T47D (cell line): ENCODE measurements at places on chromosomes 5 and 9.

DNA sequence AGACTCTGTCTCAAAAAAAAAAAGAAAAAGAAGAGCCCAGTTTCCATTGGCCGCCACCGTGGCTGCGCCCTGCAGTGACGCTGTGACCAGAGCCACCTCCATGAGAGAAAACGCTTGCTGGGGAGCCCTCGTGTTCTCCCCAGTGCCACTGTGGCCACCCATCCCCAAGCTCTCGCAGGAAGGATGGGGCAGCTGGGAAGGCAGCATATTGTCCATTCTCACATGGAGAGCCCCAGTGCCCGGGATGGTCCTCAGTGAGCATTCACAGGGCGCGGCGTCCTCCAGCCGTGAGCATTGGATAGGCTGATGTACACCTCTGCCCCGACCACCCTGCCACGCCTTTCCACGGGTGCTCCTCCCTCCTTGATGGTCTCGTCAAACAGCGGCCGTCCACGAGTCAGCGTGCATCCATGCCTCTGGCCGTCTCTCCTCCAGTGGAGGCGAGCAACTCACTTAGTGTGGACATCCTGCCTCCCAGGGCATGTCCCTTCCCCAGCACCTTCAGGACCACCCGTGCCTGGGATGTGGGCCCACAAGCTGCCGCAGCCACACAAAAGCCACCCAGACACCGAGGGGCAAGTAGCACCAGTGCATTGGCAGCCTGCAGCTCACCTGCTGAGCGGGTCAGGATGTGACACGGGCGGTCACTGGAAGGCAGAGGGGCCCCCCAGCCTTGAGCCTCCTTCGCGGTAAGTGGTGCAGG is 23.4 kb upstream of the SLC6A19 start:
- no peak for DNase-seq

DNA sequence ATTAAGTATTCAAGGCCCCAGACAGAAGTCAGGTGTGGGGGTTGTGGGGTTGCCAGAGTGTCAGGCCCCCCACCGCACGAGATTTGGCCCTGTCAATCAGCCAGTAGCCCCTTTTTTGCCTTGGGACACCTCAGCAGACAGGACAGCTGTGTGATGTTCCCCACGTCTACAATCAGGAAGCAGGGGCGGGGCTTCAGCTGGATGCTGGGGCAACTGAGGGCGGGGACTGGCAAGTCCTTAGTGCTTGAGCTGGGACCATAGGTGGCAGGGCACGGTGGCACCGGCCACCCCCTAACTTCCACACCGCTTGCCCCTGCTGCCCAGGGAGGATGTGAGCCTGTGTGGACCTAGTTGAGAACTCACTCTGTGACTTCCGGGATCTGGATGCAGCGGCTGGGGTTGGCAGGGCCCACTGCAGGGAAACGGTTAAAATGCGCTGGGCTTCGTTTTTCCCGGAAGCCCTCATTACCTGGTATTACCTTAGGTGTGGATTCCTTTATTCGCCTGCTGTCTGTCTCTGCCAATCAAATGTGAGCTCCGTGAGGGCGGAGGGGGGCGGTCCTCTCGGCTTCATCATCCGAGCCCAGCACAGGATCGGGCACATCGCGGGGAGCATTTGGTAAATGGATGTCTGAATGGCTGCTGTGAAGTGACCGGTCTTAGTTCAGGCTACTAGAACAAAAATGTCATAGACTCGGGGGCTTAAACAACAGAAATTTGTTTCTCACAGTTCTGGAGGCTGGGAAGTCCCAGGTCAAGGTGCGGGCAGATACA is 7.5 kb upstream of the GTF3C5 start:
- peak; percentile 16 for DNase-seq

DNA sequence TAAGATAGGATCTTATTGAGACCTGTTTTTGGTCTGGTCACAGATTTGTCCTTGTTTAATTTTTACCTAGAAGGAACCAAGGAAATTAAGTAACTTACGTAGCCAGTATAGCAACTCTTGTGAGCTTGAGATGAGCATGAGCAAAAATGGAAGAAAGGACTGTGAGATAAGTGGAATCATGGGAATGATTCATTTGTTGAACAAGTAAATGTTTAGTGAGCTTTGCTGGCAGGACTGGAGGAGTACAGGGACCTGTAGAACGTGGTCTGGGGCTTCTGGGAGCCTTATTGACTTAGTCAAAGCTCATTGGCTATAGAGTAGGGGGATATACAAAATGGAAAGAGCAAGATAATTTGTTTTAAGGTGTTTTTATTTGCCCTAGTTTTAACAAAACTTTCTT is 3.0 kb downstream of the RAD23B start:
- DNase-seq, result no peak

GRCh38 chr9:6144947-6145346 is 70.7 kb upstream of the IL33 start:
- no peak for DNase-seq

DNA sequence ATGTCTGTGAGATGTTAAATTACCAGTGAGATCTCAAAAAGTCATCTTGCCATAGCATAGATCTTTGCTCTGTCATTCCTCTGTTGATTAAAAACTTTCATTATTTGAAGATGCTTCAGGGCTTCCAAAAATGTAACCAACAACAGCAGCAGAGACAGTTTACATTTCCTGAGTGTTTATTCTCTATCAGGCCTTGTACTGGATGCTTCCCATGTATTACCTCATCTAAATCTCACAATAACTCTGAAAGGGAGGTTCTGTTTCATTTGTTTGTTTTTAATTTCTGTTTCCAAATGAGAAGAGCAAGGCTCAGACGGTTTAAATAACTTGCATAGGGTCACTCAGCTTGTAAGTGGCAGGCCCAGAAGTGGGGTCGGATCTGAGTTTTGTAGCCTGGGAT is 45.2 kb downstream of the MRRF start:
- DNase-seq, result no peak

- DNase-seq, result no peak
These were observed 51.6 kb downstream of the DOCK8 start for GRCh38 chr9:266228-266627.

- DNase-seq, result no peak
These were observed 232.0 kb downstream of the IRX1 start for GRCh38 chr5:3827624-3828023.

DNA sequence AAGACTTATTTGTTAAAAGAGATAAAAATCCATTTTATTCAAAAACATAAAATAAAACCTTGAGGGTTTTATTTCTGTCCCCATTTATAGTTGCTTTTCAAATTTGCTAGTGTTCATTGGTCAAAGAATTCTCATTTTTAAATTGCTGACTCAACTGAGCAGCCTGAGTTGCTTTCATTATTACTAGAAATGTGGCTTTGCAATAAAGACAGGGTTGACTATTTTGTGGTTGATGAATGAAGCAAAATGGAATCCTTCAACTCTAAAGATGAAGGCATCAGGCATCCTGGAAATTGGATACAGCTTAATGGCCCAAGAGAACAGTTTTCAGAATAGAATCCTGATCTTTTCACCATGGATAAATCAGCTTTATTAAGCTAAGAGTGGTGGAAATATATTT is 23.9 kb upstream of the PPP3R2 start:
- no peak for DNase-seq

GRCh38 chr9:108759835-108760234 is 96.0 kb downstream of the ACTL7B start:
- DNase-seq, result peak; percentile 57

GRCh38 chr5:139795074-139796001 is at the start of gene PSD2:
TSS of gene PSD2 (plus strand) at chr5:139795808. CDS start at chr5:139809441, 13,633 bp downstream.
- peak; percentile 41 for DNase-seq

GRCh38 chr9:108900176-108900575 is 33.7 kb downstream of the ELP1 start:
- no peak for DNase-seq

- no peak for DNase-seq
These were observed 205.5 kb upstream of the EFNA5 start for GRCh38 chr5:107876261-107876660.

DNA sequence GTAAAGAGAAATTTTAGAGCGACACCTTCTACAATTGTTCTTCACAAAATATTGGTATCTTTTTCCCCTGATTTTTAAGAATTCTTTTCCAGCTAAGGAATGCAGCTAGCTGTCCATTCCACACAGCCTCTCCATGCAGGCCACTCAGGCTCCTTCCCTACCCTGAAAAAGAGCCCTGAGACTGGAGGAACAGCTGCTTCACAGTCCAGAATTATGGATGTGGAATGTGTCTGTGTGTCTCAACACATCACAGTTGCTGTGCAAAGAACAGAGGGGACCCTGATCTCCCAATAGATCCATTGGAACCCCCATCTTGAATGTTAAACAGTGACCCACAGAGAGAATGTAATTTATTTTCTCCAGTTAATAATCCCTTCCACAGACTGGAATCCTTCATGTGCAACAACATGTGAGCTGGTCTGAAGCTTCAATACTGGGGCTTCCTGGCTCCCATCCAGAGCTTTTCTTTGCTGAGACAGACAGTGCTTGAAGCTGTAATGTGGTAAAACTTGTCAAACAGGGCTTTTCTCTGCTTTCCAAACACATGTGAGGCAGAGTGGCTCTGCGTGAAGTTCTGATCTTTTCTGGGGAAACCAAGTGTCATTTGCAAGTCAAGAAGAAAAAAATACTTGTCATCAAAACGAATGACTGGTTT is 53.3 kb upstream of the SMC5 start:
- no peak for DNase-seq

DNA sequence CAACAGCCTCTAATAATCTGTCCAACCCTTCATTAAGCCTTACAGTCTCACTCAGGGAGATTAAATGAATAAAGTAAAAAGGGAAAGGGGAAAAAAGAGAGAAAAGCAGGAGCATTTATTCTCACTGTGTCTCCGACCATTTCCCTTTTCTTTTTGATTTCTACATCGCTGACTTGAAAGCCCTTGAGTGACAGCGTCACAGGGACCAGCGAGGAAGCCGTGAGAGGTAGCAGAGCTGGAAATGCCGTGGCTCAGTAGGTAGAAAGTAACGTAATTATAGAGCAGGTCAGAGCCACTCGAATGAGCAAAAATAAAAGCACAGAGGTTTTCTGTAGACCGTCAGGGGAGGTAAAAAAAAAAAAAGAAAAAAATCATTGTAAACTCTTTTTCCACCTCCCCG is 52.4 kb downstream of the ASS1 start:
- no peak for DNase-seq

DNA sequence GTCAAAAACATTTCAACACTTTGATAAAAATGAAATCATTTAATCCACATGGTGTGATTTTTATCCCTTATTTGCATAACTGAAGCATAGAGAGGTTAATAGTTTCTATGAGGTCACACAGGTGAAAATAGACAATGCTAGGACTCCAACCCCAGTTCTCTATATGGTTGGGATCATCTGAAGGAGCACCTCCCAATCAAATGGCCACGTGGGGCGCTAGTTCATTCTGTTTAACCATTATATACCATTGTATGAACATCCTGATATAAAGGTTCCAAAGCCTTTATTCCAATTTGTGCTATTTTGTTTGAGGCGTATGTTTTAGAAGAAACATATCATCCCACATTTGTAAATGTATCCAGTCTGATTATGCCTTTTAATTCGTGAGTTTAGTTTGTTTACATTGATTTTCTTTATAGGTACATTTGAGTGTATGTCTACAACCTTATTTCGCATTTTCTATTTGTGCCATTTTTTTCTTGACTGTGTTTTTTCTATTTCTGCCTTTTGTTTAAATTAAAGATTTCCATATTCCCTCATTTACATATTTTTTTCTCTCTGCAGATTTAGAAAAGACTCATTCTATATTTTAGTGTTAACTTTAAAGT is 1092.0 kb downstream of the MAT2B start:
- DNase-seq, result peak; percentile 60

DNA sequence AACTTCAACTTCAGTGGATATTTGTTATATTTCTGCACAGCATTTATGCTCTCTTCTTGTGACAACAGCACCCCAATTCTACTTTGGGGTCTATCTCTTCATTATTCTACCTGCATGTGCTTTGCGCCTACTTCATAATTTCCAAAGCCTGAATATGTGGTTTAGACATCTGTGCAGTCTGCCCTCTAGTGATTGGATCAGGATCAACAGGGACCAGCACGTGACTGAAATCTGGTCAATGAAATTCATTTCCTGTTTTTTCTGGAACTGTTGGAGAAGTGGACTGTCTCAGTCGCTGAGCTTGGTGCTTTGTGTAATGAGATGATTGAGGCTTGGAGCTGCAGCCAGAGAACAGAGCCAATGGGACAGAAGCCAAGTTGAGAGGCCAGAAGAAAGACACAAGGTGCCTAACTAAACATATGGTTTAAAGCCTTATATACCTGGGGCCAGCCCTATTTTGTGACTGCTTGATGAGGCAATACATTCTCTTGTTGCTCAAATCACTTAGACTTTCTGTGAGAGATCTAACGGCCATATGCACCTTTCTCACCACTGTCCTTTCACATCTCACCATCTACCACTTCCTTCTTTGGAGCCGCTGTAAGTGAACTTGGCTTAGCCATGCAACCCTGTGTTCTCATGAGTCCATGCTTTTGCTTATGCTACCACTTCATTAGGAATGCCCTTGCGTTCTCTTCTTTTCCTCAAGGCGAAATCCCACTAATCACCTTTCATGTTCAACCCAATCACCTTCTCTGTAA is 68.8 kb upstream of the PPP2R2B start:
- DNase-seq, result no peak

- DNase-seq, result no peak
These were observed 66.0 kb upstream of the TAF1L start for GRCh38 chr9:32701321-32702022.

GRCh38 chr5:111998871-111999270 is 241.9 kb upstream of the NREP start:
- DNase-seq, result no peak

DNA sequence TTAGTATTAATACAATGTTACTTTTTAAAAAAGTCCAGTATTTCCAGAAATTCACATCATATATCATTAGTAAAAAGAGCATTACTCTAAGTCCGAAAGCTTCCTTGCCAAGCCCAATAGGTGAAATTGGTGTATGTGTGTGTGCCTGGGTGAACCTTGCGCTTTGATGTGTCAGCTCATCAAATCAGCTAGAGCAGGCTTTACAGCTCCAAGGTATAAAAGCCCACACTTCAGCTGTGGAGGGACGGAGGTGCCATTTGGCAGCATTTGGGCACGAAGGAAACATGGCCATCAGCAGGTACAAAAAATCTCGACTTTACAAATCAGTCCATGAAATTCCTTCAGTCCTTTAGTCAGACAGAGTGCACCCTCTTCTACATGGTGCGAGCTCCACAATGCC is 76.5 kb upstream of the IL7R start:
- DNase-seq, result no peak

GRCh38 chr9:126702151-126703001 is 88.6 kb downstream of the LMX1B start:
- DNase-seq, result peak; percentile 50

DNA sequence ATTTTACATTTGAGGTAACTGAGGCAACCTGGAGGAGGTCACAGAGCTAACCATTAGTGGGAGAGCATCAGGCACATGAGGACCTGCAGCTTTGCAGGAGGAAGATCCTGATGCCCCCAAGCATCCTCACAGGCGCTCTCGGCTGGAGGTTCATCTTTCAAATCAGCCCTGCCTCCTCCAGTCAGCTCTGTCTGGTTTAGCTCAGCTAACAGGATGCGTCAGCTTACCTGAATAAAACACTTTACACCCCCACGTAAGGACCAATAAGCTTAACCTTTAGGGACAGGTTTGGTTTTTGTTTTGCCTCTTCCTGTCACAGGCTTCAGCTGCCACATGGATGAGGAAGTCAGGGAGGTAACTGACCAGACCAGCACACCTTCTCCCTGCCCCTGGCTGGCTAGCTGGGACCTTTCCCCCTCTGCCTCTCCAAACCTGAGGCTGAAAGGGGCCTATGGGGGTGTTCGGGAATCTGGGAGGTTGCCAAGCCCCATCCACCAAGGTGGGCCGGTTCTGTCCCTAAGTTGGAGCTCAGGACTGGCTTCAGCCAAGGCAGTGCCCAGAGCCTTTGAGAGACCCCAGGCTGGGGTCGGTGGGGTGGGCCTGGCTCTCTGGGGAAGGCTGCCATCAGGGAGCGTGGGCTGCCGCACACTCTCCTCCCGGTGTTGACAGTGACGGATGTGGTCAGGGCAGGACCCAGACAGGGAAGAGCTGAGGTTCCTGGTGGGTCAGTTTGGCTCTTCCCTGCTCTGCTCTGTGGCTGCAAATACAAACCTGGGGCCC is 20.0 kb upstream of the FCN1 start:
- DNase-seq, result no peak
